ENCODE measurements at places on chromosomes 7 and 10.

DNA sequence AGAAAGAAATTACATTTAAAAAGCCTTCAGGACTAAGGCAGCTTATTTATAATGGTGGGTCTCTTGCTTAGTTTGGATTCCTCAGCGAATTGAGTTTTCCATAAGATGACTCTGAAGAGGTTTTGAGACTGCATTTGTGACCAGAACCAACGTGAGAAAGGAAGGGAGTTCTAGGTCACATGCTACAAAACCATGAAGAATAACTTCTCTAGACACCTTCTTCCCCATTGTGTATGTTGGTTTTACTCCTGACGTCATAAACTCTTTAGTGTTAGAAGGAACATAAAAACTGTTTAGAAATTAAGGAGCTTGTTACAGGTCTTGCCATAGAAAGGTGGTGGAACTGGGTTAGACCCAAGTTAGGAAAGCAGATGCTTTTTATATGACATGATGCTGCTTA lies 11.1 kb downstream of the PTPN12 start:
- DNase-seq: no peak

- no peak for DNase-seq
Measured at GRCh38 chr7:114652041-114652440, 237.4 kb downstream of the FOXP2 start.

DNA sequence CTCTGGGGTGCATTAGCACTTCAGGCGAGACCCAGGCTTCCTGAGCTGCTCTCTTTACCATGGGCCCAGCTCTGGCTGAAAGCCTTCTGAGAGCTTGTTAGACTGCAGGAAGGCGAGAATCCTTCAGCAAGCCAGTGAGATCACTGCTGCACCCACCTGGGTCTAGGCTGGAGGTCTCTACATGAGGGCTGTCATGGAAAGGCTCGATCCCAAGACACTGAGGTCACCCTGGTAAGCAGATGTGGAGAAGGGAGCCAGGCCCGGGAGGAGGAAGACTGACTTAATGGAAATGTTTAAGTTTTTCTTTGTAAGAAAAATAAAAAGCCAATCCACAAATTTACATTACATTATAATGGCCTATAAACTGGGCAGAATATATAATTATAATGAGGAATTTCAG lies 684.5 kb downstream of the TNS3 start:
- DNase-seq: no peak

GRCh38 chr7:95322396-95322795 lies 1.9 kb downstream of the PON1 start:
- DNase-seq: no peak

DNA sequence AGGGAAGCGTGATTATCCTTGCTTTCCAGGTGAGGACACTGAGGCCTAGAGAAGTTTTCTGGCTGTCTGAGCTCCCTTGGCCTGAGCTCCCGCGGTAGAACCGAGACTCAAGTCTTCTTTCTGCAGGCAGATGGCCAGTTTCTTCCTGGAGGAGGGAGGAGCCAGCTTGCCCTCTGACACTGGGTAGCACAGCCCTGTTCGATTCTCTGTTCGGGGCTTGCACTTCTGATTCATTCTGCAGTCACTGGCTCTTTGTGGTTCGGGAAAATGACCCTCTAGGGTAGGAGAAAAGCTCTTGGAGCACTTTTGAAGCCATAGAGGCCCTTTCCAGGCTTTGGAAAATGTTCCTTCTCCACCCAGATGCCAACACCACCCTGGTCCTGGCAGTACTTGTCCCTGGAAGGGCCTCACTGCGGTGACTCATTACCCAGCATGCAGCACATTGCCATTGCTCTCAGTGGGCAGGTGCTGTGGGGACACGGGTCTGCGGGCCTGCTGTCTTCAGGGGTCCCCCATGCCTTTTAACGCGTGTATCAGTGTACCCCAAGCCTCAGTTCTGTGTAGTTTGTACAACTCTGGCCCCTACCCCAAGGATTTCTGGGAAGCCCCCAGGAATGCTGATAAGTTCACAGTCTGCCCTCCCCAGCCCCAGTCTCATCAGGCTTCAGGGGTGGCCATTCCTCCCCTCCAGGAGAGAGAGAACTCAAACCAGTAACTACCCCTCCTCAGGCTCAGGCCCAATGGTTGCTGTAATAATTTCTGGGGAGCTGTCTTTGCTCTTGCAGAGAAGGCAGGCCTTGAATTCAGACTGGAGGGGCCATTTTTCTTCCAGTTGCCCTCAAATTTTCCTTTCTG lies 11.9 kb downstream of the CHST3 start:
- no peak for DNase-seq

- DNase-seq: no peak
Measured at GRCh38 chr10:11824825-11825224, 1.7 kb downstream of the PROSER2 start.

GRCh38 chr7:13278020-13278419 lies 590.6 kb downstream of the ARL4A start:
- DNase-seq: no peak

DNA sequence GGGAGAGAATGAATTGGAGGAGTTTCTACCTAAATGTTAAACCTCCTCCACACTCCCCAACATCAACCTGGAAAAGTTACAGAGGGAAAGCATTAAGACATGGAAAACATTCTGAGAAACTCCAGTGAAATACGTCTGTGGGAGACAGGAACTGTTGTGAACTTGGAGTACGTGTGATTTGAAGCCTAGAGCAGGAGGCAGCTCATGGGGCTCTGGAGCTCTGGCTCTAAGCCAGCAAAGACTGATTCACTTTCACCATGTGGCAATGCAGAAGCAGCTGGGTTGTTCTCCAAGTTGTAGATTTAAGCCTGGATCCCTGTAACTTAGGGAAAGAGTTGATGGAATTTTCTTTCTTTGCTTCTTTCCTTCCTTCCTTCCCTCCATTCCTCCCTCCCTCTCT lies 503.2 kb downstream of the NRG3 start:
- DNase-seq: no peak

GRCh38 chr10:79376078-79376628 lies 28.9 kb downstream of the PPIF start:
- DNase-seq: no peak

DNA sequence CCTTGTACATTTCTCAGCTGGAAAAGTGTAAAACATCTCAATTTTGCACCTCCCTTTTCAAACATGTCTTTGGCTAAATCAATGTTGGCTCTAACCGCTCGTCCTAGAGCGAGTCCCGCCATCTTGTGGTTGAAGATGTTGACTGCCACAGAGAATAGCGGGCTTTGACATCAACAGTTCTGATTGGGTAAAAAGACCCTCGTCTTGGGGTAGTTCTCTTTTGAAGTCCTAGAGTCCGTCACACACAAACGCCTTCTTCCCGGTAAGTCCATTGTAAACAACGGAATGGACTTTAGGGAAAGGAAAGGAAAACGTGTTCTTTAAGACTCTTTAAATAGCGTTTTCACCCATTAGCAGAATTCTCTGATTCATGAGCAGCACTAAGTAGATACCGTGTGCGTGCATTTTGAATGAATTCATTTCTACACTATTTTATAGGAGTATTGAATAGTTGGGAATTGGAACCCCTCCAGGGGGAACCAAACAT lies 452 bp upstream of the RPP30 start:
- DNase-seq: no peak

DNA sequence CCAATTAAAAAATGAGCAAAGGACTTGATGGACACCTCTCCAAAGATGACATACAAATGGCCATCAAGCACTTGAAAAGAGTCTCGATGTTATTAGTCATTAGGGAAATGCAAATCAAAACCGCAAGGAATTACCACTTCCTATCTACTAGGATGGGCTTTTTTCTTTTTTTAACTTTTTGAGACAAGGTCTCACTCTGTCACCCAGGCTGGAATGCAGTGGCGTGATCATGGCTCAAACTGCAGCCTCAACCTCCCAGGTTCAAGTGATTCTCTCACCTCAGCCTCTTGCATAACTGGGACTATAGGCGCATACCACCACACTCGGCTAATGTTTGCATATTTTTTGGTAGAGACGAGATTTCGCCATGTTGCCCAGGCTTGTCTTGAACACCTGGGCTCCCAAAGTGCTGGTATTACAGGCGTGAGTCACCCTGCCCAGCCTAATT lies 13.6 kb downstream of the NKX1-2 start:
- DNase-seq: no peak

GRCh38 chr10:103733045-103733419 lies 122.3 kb downstream of the SH3PXD2A start:
- DNase-seq: no peak

DNA sequence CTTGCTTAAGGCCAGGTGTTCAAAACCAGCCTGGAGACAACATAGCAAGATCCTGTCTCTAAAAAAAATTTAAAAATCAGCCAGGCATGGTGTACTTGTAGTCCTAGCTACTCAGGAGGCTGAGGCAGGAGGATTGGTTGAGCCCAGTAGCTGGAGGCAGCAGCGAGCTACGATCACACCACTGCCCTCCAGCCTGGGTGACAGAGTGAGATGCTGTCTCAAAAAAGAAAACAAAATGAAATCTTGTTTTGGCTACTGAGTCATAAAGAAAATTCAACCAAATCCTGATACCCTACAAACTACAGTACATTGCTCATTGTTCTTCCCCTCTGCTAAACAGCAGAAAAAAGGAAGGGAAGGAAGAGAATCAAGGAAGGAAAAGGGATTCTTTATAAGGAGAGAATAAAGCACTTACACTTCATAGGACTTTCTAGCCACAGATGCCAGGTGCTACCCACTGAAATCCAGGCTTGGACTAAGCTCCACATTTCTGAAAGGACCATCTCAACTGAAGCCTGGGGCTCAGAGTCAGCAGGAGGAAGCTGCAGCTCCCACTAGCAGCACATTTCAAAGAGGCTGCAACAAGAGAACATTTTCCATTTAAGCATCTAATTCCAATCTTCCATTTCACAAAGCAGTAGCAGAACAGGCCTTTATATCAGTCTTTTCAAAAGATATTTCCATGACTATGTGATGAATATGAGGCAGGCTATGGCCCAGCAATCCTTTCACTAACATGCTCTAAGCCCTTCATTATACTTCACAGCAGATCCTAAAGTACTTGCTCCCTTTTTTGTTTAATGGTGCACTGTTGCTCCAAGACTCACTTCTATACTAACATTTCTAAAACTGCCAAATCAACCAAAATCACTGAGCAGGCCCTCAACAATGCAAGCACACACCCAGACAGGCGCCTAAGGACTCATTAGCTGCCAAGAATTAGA lies 13.5 kb downstream of the TNPO3 start:
- no peak for DNase-seq

- DNase-seq: no peak
Measured at GRCh38 chr7:25287291-25287690, 59.0 kb upstream of the NPVF start.

DNA sequence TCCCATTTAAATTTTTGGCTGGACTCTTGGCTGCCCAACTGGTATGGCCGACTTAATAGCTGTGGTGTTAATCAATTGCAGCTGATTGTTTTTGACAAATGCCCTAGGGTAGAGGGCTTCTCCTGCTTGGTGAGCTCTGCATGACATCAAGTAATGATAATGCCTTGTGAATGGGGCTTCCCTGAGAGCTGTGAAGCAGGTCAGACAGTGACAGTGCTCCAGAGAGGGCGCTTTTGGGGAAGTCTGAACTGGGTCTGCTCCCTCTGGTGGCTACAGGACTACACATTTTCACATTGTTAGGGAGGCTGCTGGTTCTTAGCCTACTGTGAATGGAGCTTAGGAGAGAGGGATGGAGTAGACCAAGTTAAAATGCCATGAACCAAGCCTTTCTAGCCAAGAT lies 98.8 kb downstream of the SDK1 start:
- no peak for DNase-seq

DNA sequence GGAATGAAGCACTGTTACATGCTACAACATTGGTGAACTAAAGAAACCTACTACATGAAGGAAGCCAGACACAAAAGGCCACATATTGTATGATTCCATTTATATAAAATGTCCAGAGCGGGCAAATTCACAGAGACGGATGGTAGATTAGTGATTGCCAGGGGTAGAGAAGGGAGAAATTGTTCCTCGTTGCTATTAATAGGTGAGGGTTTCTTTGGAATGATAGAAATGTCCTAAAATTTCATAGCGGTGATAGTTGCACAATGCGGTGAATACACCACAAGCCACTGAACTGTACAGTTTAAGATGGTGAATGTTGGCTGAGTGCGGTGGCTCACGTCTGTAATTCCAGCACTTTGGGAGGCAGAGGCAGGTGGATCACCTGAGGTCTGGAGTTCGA lies 29.0 kb downstream of the DENND2A start:
- DNase-seq: no peak

DNA sequence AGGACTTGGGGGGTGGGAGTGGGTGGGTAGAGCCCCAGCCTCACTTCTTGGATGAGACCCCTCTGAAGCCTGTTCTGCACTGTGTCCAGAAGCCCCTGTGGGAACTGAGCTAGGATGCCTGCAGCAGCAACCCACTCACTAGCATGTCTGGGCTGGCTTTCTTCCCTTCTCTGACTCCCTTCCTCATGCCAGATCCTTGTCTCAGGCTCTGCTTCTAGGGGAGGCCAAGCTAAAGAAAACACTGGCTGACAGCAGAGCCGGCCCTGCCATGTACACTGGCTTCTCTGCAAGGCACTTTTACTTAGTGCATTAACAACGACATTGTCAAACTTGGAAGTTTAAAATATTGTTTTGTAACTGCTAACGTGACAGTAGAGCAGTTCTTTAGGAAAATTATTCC lies 50.2 kb downstream of the ARHGAP22 start:
- no peak for DNase-seq

GRCh38 chr7:22385326-22385725 lies 28.4 kb upstream of the RAPGEF5 start:
- DNase-seq: no peak

- DNase-seq: no peak
Measured at GRCh38 chr7:118288098-118288497, 63.6 kb downstream of the ANKRD7 start.

GRCh38 chr10:43795639-43796038 lies 147.0 kb upstream of the ZNF32 start:
- no peak for DNase-seq

- no peak for DNase-seq
Measured at GRCh38 chr10:132788831-132789219, 2.9 kb upstream of the NKX6-2 start.

DNA sequence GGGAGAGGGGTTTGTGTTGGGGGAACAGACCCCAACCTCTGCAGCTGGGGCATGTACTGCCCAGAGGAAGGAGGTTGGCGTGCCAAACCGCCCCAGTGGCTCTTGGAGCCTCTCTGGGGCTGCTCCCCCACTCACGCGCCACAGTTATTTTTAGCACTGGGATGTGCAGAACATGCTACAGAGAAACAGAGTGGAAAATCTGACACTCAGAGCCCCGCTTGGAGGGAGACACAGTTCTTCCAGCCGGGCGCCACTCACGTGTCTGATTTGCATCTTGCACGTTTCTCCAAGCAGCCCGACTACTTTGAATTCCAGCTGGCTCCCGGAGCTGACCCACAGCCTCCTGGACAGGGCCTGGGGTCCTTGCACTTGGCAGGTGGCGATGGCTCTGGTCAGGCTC lies 182.0 kb downstream of the RPS24 start:
- no peak for DNase-seq
